Thoracic aorta (tissue), 2 donors: ENCODE measurements at places on chromosomes 16 and 17.

DNA sequence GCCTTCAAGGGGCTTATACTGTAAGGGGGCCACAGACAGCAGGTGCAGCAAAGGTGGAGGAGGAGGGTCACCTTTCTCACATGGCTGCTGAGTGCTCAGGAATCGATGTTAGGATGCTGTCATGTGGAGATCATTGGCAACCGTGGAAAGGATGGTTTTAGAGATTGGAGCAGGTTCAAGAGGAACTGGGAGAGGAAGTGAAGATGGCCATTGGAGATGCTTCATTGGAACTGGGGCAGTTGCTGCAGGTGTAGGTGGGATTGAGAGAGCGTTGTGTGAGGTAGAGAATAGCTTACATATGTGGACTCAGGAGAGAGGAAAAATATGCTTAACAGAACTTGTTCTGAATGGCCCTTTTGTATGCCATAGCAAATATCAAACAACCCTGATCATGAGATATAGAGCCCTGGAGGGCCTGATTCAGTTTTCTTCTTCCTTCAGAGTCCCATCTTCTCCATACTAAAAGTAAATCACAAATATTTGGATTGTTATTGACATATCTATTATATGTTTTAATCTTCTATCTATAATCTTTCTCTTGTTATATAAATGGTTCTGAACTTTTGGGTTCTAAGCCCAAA, 40.8 kb downstream of the LDHD start:
- no peak for DNase-seq

GRCh38 chr17:39614545-39615157, 6.9 kb upstream of the NEUROD2 start:
- no peak for DNase-seq

DNA sequence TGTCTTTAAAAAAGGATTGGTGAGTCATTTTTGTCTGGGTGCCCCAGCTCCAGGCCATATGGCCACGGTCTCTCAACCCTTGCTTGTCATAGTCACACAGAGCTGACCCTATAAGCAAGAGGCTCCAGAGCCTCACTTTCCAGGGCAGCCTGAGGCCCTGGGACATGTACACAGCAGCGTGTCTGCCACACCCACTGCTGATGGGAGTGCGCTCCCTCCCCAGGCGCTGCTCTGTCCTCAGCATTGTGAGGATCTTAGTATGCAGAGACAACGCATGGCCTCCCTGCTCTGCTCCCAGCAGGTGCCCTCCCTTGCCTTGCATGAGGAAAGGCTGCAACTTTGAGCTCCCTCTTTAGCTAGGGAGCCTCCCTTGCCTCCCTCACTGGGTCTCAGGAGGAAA, 80.8 kb upstream of the CRHR1 start:
- no peak for DNase-seq

- no peak for DNase-seq
These were observed 48.8 kb downstream of the SDK2 start for GRCh38 chr17:73595479-73595878.

GRCh38 chr16:55703003-55704001, 47.5 kb downstream of the SLC6A2 start:
- DNase-seq, result no peak

- no peak for DNase-seq
These were observed 30.1 kb downstream of the GNGT2 start for GRCh38 chr17:49180303-49180702.

DNA sequence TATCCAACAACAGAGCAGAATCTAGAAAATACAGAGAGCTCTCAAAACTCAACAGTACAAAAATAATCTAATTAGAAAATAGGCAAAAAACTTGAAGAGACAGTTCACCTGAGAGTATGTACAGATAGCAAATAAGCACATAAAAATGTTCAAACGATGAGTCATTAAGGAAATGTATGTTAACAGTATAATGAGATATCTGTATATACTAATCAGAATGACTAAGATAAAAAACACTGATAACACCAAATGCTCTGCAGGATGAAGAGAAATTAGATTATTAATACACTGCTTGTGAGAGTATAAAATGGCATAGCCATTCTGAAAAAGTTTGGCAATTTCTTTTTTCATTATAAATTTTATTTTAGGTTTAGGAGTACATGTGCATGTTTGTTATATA, 1307.6 kb upstream of the GOT2 start:
- no peak for DNase-seq

DNA sequence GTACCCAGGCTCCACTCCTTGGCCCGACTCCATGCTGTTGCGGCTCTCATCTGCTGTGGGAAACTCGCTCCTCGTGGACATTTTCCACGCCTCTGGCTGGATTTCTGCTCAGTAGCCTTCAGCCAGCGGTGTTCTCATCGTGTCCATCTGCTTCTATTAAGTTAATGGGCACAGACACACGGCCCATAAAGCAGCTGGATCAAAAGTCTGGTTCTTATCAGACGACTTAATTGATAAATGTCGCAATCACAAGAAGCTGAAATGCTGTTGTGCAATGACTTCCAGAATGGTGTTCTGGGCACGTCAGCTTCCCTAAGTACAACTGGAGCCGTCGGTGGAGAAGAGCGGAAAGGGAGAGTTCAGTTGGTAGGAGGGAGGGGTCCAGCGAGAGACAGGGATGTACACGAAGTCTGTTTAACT, 211.7 kb upstream of the CHMP6 start:
- no peak for DNase-seq

DNA sequence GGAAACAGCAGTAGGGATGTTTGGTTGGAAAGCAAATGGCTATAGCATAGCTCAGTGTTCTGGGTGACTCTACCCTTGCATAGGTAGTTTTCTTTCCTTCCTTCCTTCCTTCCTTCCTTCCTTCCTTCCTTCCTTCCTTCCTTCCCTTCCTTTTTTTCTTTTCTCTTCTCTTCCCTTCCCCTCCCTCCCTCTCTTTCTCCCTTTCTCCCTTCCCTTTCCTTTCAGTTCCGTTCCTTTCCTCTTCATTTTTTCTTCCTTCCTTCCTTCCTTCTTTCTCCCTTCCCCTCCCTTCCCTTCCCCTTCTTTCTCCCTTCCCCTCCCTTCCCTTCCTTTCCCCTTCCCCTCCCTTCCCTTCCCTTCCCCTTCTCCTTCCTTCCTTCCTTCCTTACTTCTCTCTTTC, 31.3 kb downstream of the GDE1 start:
- DNase-seq, result no peak

- DNase-seq, result no peak
These were observed 192.6 kb upstream of the PSMD7 start for GRCh38 chr16:74104022-74104421.

GRCh38 chr17:33342025-33342424, 48.9 kb upstream of the ASIC2 start:
- DNase-seq, result no peak

DNA sequence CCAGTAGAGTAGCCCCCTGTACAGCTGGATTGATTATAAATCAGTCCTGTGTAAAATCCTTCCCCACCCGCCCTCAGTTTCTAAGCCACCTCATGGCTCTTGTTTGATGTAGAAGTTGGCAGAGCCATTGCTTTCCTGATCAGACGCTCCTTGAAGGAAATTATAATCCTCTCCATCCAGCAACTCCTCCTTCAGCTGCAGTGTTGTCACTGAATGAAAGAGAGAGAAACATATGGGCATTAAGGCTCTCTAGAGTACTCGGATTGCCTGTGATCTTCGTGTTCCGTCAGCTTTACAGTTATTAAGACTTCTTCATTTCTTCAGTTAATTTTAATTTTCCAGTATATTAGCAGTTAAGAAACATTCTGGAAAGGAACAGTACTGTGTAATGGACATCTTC, 14.3 kb downstream of the NME2 start:
- DNase-seq, result no peak

DNA sequence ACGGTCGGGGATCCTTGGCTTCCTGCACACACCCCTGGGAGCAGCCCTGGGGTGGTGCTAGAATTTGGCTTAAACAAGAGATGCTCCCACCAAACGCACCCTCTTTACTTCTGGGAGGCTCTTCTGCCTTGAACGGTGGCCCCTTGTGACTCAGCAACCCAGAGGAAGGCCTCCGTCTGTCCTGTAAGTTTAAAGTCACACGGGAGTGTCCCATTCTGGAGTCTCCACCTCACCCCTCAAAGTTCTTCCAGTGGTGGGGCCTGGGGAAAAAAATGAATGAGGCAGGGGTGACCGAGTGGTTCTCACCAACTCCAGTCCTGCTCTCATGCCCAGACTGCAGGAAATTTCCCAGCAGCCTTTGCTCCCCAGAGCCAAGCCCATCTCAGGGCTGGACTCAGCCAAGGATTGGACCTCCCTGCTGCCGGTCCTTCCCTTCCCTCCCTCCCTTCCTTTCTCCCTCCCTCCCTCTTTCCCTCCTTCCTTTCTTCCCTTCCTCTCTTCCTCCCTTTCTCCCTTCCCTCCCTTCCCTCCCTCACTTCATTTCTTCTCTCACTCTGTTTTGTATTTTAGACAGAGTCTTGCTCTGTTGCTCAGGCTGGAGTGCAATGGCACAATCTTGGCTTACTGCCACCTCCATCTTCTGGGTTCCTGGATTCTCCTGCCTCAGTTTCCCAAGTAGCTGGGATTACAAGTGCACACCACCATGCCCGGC, 11.4 kb downstream of the ITGAD start:
- DNase-seq, result no peak

DNA sequence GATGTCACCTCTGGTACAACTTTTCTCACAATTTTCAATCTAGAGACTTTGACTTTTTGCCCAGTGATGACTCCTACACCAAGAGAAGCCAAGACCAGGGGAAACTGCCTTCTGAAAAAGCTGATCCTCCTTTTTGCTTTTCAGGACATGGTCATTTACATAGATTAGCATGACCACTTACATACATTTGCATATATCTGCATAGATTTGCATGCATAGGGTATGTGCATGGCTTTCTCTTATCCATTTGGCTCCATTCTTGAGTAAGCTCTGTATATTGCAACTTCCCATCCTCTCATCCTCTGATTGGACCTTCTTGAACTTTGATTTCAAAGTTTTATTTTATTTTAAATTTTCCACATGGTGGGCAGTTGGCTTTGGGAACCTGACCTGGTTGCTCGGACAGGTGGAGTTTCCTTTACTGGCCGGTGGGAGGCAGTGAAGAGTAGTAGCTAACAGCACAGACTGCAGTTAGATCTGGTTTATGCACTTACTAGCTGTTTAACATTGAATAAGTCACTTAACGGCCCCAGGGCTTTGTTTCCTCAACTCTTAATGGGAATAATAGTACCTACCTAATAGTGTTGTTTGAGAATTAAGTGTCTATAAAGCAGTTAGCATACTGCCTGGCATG, 92.9 kb downstream of the GPR139 start:
- no peak for DNase-seq
